ENCODE measurements at places on chromosomes 2 and 18.

DNA sequence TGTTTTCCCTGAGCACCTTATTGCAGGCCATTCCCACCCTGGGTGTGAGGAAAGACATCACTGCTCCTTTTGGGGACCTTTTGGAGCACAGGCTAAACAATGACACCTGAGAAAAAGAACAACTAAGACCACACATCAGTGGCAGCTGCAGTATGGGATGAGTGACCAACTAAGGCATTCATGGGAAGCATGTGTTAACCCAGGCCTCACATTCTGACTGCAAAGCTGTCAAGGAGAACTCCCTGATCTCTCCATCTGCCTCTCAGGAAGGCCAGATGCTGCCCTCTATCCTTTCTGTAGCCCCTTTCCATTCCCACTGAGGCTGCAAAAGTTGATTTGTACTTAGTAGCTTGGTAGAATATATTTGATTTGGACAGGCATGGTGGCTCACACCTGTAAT is 277.7 kb upstream of the FBXO11 start:
- DNase-seq = no peak

DNA sequence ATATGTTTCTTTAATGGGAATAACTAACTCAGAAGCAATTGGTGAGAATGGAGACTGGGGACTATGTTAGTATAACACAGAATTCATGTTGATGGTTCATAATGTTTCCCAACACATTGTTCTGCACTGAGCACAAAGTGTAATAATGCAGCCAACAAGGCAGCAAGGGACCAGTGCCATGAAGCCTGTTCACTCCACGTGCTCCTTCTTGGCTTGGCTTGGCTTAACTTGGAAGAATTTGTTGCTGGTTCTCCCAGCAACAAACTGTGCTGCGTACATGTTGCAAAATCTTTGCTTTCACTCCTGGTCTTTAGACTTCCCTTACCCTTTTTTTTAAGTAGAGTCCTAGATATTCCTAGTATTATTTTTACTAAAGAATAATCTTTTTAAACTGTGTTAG is 129.7 kb downstream of the MAP3K20 start:
- DNase-seq = no peak

DNA sequence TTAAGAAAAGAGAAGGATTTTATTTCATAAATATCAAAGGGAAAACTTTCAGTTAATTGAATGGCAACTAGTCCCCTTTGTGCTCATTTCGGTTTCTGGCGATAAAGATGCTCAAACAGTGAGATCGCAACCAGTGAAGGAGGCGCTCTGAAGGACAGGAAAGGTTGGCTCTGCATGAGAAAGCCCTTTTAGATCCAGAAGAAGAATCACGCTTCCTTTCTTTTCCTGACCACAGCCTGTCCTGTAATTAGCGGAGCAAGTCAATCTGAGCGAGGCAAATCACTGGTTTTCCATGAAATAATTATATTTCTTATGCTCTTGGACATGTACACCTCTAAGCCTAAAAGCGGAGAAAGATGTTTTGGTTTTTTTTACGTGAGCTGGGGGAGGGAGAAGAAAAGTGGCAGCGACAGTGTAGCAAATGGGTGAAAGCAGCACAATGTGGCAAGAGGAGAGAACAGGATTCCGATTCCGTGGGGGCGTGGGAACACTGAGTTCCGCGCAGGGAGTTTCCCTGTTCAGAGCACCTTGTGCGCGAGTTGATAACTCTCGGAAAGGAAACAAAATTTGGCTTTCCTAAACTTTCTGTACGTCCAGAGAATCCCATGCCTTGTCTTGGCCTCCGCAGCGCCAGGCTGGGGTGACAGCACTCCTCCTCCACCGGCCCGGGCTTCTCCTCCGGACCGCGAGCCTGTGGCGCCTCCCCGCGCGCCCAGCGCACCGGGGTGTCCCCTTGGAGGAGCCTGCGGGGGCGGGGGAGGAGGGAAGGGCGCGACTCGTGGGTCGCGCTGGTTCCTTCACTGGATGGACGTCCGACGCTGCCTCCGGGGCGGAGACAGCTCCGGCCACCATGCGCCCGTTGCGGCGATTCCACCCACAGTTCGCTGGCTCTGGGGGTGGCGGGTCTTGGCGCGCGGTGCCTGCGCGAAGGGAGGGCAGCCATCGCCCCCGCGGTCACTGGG is 620 bp upstream of the SLC9A2 start:
- DNase-seq = peak; percentile 14

DNA sequence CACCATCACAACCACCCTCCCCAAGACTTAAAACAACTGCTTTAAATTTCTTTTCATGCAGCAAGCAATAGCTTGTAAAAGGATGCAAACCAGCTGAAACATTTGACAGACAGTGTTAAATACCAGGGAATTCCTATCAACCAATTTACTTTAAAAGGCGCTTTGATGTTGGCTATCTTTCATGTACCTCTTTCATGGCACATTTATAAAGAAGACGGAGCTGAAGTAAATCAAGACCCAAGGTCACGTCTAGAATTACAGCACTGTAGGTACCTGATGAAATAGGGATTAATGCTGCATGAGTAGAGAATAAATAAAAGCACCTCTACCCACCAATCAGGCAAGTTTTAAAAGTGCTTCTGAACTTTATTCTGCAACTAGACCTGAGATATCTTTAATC is 78.9 kb downstream of the SRBD1 start:
- DNase-seq = no peak

- no peak for DNase-seq
Observed at GRCh38 chr2:146259816-146260215, 1585.0 kb upstream of the ACVR2A start.

- no peak for DNase-seq
Observed at GRCh38 chr2:237863689-237864443, 4.4 kb downstream of the RAMP1 start.

DNA sequence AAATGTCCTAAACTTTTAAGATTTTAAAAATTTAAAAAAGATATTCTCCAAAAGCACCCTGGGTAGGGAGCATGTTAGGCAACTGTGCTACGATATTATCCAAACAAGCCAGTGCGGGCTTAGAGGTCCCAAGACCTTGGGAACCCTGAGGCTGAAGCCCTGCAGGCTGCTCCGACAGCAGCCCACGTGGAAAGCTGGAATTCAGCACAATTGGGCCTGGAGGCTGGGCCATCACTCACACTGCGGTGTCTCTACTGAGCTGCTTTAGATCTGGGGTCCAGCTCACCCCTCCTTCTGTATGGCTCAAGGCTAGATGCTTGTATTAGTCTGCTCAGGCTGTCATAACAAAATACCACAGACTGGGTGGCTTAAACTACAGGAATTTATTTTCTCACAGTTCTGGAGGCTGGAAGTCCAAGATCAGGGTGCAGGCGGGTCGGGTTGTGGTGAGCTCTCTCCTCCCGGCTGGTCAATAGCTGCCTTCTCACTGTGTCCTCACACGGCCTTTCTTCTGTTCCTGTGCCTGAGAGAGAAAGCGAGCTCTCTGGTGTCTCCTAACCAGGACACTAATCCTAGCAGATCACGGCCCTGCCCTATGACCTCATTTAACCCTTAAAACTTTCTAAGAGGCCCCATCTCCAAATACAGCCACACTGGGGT is 42.5 kb downstream of the DPYSL5 start:
- no peak for DNase-seq

GRCh38 chr2:161843936-161844335 is 219.7 kb downstream of the SLC4A10 start:
- DNase-seq = no peak

DNA sequence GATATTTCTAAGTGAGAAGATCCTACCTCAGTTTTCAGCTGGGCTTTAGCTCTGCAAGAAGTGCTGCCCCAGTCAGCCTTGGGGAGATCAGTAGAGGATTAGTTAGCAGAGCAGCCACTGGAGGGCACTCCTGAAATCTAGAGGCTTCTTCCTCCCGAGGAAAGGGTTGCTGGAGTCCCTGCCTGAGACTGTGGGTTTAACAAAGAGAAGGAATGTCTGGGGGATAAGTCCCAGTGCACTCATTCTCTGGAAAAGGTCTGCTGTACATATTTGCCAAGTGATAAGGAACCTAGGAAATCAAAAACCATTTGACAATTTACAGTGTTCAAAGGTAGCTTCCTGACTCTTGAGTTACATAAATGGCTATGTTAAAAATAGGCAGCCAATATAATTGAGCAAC is 207.2 kb downstream of the SLC8A1 start:
- no peak for DNase-seq

GRCh38 chr2:156896294-156896693 is 361.2 kb upstream of the GALNT5 start:
- DNase-seq = no peak

DNA sequence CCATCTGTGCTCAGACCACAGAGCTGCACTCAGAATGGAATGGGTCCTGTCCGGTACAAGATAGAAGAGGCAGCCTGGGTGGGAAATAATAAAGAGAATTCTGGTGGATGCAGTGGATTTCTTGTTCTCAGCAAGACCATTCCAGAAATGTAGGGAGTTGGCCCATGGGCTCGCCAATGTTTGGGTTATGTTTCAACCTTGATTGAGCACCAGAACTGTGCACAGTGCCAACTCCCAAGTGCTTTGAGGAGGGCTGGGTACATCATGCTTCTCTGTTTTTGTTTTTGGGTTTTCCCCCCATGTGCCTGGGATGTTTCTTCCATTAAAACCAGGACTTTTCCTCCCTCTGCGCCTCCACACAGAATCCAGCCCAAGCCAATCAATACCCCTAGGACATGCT is 304.1 kb downstream of the TNS1 start:
- DNase-seq = no peak

GRCh38 chr2:46146866-46147502 is 150.2 kb upstream of the EPAS1 start:
- DNase-seq = no peak

- DNase-seq = no peak
Observed at GRCh38 chr2:239803766-239804115, 221.4 kb downstream of the NDUFA10 start.

DNA sequence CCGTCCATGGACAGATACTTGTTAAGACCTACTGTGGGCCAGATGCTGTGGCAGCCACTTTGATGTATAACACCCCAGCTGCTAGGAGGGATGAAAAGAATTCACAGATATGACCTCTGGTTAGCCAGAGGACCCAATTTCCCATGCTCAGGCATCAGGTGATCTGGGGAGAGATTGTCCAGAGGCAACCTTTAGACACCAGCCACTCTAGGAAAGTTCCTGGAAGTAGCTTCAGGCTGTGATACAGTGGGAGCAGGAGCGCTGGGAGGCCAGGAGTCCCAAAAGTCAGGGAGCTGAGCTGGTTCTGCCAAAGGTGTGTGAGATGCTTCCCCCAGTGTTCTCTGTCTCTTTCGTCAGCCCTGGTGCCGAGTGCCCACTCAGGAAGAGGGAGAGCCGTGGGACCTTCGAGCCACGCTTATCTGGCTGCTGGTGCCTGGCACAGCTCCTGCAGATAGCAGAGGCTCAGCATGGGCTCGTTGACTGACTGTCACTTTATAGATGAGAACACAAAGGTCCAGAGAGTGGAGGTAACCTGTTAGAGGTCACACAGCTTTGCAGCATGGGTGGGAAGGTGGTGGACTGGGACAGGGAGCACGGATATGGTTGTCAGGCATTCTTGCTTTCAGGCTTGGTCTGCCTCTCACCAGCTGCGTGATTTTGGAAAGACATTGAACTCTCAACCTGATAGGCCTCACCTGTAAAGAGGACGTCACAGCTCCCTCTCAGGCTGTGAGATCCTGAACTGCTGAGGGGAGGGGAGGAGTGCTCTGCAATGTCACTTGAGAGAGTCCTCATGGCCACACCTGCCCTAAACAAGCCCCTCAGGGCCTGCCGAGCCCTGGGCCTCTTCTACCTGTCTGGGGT is 7.8 kb upstream of the RALB start:
- DNase-seq = no peak

DNA sequence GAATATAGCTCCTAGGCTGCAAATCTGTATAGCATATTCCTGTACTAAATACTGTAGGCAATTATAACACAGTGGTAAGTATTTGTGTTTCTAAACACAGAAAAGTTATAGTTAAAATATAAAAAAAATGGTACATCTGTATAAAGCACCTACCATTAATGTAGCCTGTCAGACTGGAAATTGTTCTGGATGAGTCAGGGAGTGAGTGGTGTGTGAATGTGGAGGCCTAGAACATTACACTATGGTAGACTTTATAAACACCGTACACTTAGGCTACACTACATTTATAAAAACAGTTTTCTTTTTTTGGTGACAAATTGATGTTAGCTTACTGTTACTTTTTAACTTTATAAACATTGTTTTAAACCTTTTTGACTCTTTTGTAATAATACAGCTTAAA is 226.3 kb downstream of the CCDC85A start:
- DNase-seq = no peak

- DNase-seq = no peak
Observed at GRCh38 chr2:54915101-54915500, 135.2 kb downstream of the RTN4 start.

DNA sequence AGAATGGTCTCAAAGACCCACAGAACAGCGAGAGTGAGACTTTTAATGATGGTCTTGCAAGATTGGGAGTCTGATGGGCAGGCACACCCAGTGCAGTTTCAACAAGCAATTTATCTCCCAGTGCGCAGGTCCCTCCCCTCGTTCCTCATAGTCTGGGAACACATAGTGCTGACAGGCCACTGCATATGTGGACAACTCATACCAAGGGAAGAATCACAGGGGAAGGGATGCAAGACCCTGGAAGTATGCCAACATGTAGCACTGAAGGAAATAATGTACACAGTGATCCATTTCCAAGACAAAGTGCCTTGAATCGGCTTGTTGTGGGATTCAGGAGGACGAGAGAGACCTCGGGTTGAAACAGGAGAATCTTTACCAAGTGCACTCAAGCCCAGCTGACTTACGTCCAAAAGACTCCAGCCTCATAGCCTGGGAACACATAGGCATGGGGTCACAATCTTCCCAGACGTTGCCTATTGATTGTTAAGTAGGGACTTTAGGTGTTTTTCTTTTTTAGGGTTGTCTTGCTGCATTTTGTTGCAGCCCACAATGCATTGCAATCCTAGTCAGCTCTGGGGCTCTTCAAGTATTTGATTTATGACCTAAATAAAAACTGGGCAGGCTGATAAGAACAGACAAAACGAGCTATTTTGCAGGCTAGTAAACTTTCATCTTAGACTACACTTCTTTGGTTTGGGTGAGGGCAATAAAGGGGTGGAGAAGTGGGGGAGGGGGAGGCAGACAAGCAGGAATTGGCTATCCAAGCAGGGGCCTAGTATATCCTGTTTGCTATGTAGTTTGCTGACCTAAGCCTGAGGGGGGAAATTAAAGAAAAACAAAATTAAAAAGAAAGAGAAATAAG is 24.7 kb upstream of the SERPINB5 start:
- no peak for DNase-seq

DNA sequence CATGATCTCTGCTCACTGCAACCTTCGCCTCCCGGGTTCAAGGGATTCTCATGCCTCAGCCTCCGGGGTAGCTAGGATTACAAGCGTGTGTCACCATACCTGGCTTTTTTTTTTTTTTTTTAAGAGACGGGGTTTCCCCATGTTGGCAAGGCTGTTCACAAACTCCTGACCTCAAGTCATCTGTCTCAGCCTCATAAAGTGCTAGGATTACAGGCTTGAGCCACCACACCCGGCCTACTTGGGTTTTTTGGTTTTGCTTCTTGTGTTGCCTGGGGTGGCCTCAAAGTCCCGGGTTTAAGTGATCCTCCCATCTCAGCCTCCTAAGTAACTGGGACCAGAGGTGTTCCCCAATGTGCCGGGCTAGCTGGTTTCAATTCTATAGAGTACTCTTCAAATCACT is 64.6 kb downstream of the NAPG start:
- DNase-seq = no peak

All from stimulated activated CD4-positive, alpha-beta T cell treated with anti-CD3 and anti-CD28 coated beads, Interleukin-2, amount 100 ng/mL, for 48 hours (primary cell).